ENCODE measurements at places on chromosomes 1 and 21.

GRCh38 chr1:221449801-221450470 is 292.0 kb downstream of the DUSP10 start:
- no peak for DNase-seq

- peak; percentile 74 for DNase-seq
These were observed 59.8 kb upstream of the ACOT11 start for GRCh38 chr1:54488065-54488750.

- no peak for DNase-seq
These were observed 71.9 kb upstream of the KLHDC7A start for GRCh38 chr1:18408656-18409370.

DNA sequence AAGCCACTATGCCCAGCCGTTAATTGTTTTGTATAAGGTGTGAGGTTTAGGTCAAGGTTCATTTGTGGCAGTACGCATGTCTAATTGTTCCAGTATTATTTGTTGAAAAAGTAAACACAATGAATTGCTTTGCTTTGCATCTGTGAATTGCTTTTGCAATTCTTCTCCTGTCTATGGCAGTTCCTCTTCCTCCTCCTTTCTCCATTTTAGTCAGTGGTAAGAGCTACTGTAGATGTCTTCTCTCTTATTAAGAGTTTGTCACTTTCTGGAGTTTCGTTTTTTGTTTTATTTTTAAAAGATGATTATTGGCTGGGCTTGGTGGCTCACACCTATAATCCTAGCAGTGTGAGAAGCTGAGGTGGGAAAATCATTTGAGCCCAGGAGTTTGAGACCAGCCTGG is 29.2 kb downstream of the C1orf185 start:
- no peak for DNase-seq

- DNase-seq: no peak
These were observed 24.8 kb downstream of the CNST start for GRCh38 chr1:246591047-246591446.

GRCh38 chr1:28329395-28330153 is 734 bp downstream of the MED18 start:
- peak; percentile 39 for DNase-seq

GRCh38 chr1:67953301-67953700 is 97.1 kb downstream of the DIRAS3 start:
- no peak for DNase-seq

- no peak for DNase-seq
These were observed 25.4 kb downstream of the RGS4 start for GRCh38 chr1:163094589-163094988.

DNA sequence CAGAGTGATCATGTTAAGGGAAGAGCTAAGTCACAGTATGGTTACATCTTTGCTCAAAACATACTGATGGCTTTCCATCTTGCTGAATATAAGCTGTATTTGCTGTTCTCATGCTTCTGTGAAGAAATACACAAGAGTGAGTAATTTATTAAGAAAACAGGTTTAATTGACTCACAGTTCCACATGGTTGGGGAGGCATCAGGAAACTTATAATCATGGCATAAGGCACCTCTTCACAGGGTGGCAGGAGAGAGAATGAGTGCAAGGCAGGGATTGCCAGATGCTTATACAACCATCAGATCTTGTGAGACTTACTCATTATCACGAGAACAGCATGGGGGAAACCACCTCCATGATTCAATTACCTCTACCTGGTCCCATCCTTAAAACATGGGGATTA is 24.4 kb upstream of the RGS5 start:
- DNase-seq: no peak

- DNase-seq: no peak
These were observed 3.7 kb downstream of the PEAR1 start for GRCh38 chr1:156897078-156897825.

DNA sequence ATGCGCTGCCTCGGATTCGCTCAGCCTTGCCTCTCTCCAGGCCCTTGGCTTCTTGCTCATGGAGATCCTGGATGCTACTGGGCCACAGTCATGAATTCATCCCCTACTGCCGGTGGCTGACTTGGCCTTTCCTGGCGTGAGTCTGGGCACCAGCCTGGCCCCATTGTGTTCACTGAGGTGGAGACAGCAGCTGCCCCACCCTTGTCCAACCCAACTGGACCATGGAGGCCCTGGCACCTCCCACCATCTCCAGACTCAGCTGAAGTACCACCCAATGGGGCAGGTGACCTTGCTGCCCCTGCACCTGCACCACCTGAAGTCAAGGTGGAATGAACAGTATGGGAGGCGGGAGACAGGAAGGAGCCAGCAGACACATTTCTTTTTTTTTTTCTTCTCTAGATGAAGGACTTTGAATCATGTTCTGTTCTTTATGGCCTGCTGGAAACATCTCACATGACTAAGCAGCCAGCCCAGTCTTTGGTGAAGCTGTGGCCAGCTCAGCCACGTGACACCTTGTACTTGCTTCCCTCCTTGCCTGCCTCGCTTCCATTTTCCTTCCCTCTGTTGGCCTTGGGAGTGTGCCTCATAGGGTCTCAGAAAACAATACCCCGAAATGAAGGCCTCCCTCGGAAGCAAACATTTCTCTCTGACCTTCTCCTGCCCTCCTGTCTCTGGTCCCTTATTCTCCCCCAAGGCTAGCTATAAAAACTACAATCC is 3.8 kb upstream of the SLC30A2 start:
- DNase-seq: no peak

GRCh38 chr1:61182049-61182448 is 99.7 kb downstream of the NFIA start:
- no peak for DNase-seq

DNA sequence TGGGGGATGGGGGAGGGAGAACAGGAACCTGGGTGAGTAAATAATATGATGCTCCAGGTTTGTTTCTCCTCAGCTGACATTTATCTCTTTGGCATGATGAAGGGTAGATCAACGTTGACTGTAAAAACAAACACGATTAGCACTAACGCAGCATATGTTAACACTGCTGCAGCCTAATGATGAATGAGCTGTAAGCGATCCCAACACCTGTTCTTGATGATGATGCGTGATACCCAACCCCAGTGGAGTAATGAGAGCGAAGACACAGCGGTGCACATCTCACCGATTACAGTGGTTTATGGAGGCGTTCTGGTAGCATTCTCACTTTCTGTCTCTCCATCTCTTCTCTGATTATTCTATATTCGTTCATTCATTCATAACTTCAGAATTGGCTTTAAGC is 640.4 kb downstream of the USP25 start:
- DNase-seq: no peak

DNA sequence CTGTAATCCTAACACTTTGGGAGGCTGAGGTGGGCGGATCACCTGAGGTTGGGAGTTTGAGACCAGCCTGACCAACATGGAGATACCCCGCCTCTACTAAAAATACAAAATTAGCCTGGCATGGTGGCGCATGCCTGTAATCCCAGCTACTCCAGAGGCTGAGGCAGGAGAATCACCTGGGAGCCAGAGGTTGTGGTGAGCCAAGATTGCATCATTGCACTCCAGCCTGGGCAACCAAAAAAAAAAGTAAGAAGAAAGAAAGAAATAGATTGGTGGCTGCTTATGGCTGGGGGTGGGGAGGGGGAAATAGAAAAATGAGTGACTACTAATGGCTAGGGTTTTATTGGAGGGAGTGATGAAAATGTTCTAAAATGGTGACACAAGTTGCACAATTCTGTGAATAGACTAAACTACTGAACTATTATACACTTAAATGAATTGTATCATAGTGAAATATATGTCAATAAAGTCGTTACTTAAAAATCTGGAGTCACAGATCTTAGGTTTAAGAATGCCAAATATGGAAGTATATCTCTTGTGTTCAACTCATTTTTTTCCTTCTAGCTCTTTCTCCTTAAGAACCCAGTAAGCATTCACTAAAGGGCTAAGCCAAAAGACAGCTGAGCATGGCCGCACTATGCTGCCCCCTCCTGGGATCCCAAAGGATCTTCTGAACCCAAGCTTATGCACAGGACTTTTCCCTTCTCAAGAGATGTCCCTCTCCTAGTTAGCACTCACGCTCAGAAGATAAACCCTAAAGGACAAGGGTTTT is 3.2 kb upstream of the NPL start:
- DNase-seq: peak; percentile 33

DNA sequence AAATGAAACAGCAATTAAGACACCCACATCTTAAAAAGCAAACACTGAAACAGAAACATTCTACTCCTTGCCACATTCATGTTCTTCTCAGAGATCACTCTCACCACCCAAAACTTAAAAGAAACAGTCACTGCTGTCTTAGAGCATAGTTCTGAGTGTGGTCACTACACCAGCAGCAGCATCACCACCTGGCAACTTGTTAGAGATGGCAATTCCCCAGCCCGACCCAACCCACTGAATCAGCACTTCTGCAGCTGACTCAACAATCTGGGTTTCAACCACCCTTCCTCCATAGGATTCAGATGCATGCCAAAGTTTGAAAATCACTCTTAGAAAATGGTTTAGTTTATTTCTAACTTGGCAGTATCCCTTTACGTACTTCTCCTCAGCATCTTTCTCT is 126.1 kb downstream of the CDC42BPA start:
- DNase-seq: no peak

- no peak for DNase-seq
These were observed 80.3 kb downstream of the TTC3 start for GRCh38 chr21:37153196-37153934.
